ENCODE measurements at places on chromosomes 13 and 19.

- no peak for DNase-seq
Measured at GRCh38 chr19:28075229-28075628, 1137.7 kb downstream of the UQCRFS1 start.

DNA sequence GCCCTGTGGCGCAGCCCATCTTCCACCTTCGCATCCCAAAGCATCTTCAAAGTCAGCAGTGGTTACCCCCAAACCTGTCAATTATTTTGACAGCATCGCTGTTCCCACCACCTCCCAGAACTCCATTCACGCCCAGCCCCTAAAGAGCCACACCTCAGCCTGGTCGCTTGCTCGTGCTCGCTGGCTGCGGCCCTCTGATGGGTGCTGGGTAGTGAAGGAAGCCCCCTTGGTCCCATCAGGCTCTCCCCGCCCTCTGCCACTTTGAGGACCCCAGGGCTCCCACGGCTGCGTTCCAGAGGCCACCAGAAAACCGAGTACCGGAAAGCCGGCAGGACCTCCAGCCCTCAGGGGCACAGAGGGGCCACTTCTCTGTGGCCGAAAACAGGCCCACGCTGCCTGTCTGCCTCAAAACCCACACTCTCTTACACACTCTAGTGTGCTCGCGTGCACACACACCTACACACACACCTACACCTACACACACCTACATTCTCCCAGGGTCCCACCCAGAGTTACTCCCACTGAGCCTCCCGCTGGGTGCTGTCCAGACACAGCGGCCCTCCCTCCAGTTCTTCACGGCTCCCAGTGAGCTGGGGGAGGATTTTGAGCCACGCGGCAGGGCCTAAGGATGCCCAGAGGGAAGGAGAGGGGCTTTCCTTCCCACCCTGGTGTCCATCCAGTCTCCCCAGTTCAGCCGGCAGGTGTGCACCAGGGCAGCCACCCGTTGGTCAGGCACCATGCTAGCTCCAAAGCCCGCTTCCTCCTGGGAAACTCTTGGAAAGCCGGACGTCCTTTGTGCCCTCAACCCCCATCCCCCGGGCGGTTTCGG lies 1.9 kb downstream of the VSTM2B start:
- DNase-seq, result no peak

GRCh38 chr13:74068471-74068870 lies 65.7 kb downstream of the KLF12 start:
- no peak for DNase-seq

DNA sequence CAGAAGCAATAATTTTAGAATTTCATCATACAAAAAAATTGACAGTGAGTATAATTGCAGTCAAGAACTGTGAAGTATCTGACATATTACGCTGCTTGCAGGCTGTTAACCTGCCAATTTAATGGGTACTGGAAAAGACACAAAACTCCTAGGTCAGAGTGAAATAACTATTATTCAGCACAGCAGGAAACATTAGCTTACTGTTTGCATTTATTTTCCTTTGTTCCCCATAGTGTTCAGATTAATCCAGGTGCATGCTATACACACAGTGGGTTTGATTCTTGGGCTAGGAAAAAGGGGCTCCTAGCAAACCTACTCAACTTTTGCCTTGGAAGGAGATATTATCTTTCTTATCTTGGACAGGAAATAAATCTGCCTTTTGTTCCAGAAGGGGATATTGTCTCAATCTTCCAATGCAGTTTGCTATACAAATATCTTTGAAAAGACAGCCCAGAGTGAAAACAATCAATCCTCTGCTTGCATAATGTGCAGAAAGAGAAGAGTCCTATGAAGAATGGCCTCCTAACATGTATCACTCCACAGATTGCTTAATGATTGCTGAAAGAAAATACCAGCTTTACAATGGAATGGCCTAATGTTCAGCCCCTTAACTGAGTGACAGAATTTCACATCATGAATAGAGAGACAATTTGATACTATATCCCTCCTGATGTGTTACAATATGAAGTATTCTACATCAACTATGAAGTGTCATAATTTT lies 443.4 kb downstream of the TBC1D4 start:
- DNase-seq, result no peak

GRCh38 chr19:13781547-13781946 lies 7.3 kb downstream of the C19orf53 start:
- DNase-seq, result peak; percentile 91

DNA sequence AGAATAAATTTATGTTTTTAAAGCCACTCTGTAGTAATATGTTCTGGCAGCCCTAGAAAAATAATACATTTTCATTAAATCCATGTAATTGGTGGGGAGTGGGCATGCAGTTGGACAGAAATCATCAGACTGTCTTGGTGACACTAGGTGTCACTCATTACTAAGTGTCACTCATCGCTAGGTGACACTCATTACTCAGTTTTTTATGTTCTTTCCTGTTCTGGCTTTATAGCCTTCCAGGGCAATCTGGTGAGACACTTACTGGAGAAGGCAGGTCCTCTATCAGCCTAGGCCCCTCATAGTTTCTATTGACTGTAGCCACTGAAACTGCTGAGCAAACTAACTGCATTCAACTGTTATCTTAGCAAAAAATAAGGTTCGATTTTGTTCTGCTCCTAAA lies 542.1 kb downstream of the SLITRK1 start:
- no peak for DNase-seq

- no peak for DNase-seq
Measured at GRCh38 chr19:16384688-16385087, 60.1 kb downstream of the KLF2 start.

DNA sequence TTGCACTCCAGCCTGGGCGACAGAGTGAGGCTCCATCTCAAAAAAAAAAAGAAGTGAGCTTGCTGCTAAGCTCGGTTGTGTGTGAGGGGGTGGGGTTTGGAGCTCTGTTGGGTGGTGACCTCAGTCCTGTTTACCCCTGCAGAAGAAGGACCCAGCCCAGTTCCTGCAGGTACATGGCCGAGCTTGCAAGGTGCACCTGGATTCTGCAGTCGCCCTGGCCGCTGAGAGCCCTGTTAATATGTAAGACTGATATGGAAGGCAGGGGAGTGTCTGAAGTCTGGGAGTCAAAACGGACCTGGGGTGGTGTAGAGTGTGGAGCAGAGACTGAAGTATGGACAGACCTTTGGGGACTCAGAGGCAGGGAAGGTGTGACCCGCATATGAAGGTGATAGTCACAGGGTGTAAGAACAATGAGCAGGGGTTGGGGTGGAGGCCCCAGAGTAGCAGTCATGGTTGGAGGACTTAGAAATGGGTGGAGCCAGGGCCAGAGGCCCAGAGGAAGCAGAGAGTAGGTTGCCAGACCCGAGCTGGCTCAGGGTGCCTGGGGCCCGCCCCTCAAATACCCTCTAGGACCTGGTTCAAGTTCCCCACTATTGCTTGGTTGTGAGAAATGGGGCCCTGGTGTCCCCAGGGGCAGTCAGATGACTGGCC lies 13.2 kb downstream of the CLASRP start:
- no peak for DNase-seq

DNA sequence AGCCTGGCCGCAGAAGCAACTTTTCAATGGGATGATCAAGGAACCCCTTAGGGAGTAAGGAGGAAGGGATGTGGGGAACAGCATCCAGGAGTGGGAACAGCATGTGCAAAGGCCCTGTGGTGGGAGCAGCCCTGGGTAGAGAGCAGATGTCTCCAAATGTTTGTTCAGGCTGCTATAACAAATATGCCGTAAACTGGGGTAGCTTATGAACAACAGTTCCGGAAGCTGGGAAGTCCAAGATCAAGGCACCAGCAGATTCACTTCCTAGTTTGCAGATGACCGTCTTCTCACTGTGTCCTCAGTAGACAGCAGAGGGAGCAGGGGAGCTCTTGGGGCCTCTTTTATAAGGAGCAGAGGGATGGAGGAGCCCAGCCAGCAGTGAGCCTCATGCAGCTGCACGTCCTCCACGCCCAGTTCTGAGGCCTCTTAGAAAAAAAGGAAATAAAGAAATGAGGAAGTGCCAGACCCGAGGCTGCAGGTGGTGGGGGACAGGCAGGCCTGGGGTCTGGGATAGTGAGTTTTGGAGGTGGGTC lies 4.2 kb upstream of the LRRC25 start:
- DNase-seq, result peak; percentile 81

- peak; percentile 22 for DNase-seq
Measured at GRCh38 chr13:25203127-25203740, 31.1 kb upstream of the AMER2 start.

DNA sequence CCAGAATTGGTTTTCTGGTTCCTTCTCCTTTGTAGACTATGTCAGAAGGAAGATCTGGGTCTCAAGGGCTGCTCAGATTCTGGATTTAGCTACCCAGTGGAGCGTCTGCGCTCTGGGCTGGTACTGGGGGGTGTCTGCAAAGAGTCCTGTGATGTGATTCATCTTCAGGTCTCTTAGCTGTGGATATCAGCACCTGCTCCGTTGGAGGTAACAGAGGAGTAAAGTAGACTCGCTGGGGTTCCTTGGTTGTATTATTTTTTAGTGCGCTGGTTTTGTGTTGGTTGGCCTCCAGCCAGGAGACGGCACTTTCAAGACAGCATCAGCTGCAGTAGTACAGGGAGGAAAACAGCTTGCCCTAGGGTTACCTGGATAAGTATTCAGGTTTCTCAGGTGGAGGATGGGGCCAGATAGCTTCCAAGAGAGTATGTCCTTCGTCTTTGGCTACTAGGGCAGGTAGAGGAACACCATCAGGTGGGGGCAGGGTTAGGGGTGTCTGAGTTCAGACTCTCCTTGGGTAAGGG lies 10.4 kb upstream of the KLK15 start:
- DNase-seq, result no peak

DNA sequence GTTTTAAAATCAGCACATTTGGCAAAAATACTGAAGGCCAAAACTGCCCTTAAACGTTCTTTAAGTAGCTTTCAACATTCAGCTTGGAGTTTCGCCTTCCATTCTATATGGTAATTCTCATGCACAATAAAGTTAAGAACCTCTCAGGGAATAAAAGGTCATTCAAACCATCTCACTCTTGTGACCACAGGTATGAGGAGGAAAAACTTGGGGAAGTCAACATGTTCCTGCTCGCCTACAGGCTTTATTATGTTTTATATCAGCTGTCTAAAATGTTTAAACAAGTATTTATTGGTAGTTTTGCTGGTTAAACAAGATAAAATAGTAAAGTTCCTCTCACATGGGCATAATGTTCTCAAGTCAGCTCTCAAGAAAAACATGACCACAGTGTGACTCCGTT lies 19.9 kb upstream of the TM9SF2 start:
- DNase-seq, result no peak

GRCh38 chr19:1110809-1111640 lies 7.2 kb downstream of the GPX4 start:
- DNase-seq, result no peak

- DNase-seq, result no peak
Measured at GRCh38 chr19:41302624-41303351, 7.2 kb upstream of the CCDC97 start.

DNA sequence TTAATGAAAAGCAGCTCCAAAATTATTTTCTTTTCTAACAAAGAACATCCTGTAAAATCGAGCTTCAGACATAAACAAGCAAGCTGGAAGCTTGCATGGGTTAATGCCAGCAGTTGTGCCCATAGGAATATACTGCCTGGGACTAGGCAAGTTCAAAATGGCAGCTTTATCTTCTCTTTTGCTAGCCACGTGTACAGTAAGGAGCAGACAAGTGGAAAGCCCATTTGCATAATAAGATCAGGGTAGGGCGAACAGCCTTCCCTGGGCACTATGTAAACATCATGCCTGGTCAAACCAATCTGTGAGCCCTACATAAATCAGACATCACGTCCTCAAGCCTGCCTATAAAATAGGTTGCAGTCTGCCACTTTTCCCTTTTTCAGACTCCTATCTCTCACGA lies 489.7 kb downstream of the RFC3 start:
- no peak for DNase-seq

- no peak for DNase-seq
Measured at GRCh38 chr13:111854403-111854802, 212.5 kb upstream of the SOX1 start.

DNA sequence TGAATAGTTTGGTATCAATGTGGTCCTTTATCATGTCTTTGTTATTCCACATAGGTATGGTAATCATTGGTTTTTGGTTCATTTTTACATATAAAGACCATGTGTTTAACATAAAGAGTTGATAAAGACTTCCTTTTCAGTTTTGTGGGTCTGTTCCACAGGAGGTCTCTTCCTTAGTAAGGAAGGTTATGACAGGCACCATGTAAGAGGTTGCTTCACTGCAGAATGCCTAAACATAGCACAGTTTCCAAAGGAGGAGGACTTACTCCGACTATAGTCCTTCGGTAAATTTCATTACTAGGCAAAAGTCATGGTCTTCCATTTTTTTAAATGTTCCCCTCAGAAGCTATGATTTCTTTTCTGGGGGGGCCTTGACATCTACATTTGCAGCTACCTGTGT lies 27.1 kb upstream of the PCDH17 start:
- peak; percentile 28 for DNase-seq

DNA sequence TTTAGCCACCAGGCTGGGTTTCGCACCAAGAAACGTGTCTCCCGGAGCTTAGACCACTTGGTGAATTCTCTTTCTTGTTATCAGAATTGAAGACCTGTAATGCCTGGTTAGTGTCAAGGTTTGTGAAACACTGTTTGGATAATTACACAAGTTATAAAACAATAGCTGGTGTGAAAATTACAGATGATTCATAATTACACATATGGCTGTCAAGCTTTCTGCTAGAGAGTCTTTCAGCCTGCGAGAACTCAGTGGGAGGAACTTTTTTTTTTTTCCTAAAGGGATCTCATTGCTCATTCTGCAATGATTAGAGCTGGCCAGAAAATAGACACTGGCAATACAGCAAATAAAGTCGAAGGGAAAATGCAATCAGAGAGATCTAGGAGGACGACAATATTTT lies 13.4 kb upstream of the KLK4 start:
- no peak for DNase-seq

GRCh38 chr19:1045247-1045603 lies 5.3 kb downstream of the ABCA7 start:
- peak; percentile 93 for DNase-seq

DNA sequence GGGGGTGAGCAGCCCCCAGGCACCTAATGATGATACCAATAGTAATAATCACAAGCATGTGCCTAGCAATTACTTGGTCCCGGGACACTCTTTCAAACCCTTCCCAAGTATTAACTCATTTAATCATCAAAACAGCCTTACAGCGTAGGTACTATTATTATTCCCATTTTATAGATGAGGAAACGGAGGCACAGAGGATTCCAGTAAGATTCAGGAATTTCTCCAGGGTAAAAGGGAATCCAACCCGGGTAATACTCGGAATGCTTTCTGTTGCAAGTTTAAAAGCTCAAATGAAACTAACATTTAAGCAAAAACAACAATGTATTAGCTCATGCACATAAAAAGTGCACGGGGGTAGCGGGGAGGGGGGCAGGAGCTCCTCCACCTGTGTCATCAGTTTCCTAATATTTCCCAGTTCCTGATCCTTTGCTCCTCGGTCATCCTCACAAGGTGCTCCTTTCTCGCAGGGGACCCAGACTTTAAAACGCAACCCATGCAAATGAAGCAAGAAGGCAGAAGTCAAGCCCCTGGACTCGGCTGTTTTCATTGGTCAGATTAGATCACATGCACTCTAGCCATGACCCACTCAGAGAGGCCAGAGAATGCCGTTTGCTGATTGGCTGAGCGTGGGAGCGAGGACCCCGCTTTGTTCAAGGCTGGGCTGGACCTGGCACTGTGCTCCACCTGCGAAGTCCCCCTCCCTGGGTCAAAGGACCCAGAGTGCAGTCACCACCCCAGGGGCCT lies 38.3 kb upstream of the C19orf12 start:
- DNase-seq, result no peak
